ENCODE measurements at places on chromosomes 16 and 17. TPM values are rescaled to one million over a fixed set of nuclear protein-coding genes. Genes with fewer than 3 reads are reported as not detected.

GRCh38 chr16:73171380-73171779 is 123.5 kb upstream of the ZFHX3 start:
- peak overlapping the region; percentile 58 for H3K27ac ChIP-seq
- H3K4me1 ChIP-seq, result peaks cover 56% of the 10 kb centered on the region
- H3K27me3 ChIP-seq, result no peaks in the 10 kb centered on the region
- no peaks in the 10 kb centered on the region for H3K36me3 ChIP-seq
- H3K4me3 ChIP-seq, result peak overlapping the region; percentile 21
- DNase-seq, result no peak

GRCh38 chr16:78484509-78485058 is 385.1 kb downstream of the WWOX start:
- no peaks in the 10 kb centered on the region for H3K27me3 ChIP-seq
- peaks cover 5% of the 10 kb centered on the region for H3K4me1 ChIP-seq
- H3K4me3 ChIP-seq, result no peak overlapping the region
- H3K36me3 ChIP-seq, result no peaks in the 10 kb centered on the region
- DNase-seq, result no peak

The TBX2 gene
- 173 TPM for total RNA-seq

DNA sequence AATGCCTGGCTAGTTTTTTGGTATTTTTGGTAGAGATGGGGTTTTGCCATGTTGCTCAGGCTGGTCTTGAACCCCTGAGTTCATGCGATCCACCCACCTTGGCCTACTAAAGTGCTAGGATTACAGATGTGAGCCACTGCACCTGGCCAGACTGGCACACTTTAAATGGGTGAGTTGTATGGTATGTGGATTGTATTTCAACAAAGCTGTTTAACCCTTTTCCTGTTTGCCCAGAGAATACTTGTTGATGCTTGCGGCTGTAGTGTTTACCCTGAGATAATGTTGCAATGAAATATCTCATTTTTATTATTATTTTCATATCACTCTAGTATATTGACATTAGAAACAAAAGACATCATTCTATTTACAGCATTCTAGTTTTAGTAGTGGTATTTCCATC is 17.1 kb upstream of the TMEM94 start:
- H3K4me3 ChIP-seq, result no peak overlapping the region
- peaks cover 2% of the 10 kb centered on the region for H3K4me1 ChIP-seq
- no peaks in the 10 kb centered on the region for H3K36me3 ChIP-seq
- H3K27ac ChIP-seq, result no peak overlapping the region

DNA sequence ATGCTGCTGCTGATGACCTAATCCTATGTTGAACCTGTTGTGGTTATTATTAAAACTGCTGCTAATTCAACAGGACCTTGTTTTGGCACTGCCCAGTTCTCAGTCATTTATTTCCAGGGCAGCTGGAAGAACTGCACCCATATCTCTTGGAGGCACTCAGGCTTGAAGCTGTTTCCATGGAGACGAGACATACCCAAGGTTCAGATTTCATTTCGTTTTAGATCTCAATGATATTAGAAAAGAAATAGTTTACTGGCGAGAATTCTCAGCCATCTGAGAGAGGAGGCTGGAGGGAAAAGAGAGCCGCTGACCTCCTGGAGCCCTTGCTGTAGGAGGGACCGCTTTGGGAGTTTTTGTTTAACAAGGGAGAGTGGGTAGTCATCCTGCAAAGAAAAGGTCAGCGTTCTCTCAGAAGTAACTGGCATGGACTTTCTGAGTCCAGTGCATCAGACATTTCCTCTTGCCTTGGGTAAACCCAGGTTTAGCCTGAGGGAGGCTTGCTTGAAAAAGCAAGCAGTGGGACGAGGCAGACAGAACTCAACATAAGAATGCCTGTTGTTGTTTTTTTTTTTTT is 75.4 kb downstream of the YPEL2 start:
- peak overlapping the region; percentile 47 for H3K4me3 ChIP-seq
- no peaks in the 10 kb centered on the region for H3K27me3 ChIP-seq
- H3K27ac ChIP-seq, result peak overlapping the region; percentile 95
- H3K36me3 ChIP-seq, result peaks cover 10% of the 10 kb centered on the region
- peaks cover 26% of the 10 kb centered on the region for H3K4me1 ChIP-seq

The TMEM98 gene
- 206 TPM for total RNA-seq

The CRHR1 gene
- 0.36 TPM for total RNA-seq

- no peak overlapping the region for H3K4me3 ChIP-seq
- H3K27ac ChIP-seq, result no peak overlapping the region
- H3K27me3 ChIP-seq, result no peaks in the 10 kb centered on the region
- peaks cover 60% of the 10 kb centered on the region for H3K4me1 ChIP-seq
- H3K36me3 ChIP-seq, result no peaks in the 10 kb centered on the region
These were observed 22.6 kb upstream of the ITGA3 start for GRCh38 chr17:50033316-50033715.

DNA sequence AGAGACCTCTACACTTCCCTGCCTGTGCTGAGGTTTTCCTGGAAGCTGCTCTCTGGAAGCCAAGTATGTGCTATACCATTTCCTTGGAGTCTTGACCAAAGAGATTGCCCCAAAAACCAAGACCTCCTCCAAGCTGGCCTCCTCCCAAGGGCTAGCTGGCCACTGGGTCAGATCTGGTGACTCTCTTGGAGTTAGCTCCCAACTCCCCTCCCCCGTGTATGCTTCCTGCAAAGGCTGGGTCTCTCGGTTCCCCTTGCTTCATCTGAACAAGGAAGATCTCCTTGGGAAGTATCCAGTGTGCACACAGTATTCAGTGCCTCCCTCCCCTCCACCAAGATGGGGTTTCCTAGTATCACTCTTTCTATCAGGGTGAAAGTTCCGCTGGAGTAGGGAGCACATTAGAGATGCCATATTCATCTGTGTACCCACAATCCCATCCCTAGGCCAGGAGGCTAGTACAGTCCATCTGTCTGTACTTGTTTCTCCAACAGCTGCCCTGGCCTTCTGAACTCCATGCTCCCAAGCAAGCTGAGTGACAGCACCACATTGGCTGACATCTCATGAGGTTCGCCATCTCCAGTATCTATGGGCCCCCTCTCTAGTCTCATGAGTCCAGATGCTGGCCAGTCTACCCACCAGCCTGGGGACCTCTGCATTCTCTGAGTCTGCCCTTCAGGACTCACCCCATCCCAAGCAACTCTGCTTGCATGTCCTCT is 3.2 kb downstream of the GAS7 start:
- no peak for DNase-seq
- peaks cover 6% of the 10 kb centered on the region for H3K27me3 ChIP-seq
- peaks cover 14% of the 10 kb centered on the region for H3K4me1 ChIP-seq

The MYH1 gene
- not detected for total RNA-seq

DNA sequence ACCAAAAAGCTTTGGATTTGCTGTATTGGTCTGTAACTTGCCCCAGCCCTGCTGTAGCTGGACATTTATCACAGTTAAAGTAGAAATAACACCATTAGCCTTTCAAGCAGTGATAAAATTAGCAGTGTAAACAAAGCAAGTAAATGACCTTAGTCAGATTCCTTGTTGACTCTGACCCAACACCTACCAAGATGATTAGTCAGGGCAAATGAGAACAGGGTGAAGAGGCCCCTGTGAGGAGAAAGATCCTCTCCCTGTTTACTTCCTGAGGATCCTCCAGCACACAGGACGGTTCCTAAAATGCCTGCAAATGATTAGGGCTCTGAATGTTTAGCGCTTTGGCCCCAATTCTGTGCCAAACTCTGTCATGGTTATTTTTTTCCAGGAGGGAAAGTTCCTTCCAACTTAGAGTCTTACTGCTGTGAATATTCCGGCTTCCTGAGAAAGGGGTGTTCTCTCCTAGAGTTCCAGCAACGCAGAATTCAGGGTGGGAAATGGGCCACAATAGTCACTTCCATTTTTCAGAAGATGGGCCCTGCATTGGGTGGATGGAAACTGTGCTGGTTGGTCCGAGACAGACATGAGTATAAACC is 259.0 kb upstream of the MYOCD start:
- no peaks in the 10 kb centered on the region for H3K4me1 ChIP-seq
- no peak overlapping the region for H3K4me3 ChIP-seq
- DNase-seq, result no peak
- H3K36me3 ChIP-seq, result no peaks in the 10 kb centered on the region
- no peaks in the 10 kb centered on the region for H3K27me3 ChIP-seq

The RGS9 gene
- 9.9 TPM for total RNA-seq

DNA sequence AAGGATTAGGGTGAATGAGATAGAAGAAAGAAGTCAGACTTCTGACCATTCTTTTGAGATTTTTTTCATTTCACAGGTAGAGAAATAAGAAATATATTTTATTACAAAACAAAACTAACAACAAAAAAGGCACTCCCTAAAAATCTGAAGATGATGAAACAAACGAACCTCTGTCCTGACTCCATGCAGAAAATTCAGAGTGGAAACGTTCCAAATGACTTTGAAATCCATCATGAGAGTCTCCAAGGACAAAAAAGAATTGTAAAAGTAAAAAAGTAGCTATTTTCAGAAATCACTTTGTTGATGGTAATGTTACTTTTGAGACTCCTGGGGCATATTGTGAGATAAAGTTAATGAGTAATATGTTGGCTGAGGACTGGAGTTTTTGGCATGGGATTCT is 26.4 kb upstream of the MNT start:
- no peaks in the 10 kb centered on the region for H3K27me3 ChIP-seq
- peaks cover 23% of the 10 kb centered on the region for H3K36me3 ChIP-seq
- H3K4me1 ChIP-seq, result peaks cover 3% of the 10 kb centered on the region
- H3K27ac ChIP-seq, result no peak overlapping the region
- no peak overlapping the region for H3K4me3 ChIP-seq

DNA sequence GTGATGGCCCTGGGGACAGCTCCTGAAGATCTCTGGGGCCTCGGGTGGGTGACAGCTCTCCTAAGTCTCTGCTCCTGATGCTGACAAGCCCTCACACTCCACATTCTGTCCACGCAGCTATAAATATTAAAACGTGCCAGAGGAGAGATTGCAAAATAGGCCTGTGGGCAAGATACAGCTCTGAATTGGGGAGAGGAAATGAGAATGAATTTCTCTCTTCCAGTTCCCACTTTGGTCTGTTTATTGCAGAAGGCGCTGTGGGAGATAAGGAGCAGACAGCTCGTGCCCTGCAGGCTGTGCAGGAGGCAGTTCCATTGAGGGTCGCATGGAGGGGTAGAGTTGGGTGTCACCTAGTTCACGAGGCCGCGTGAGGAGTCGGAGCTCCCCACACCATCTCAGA is 87.5 kb upstream of the SDK2 start:
- H3K27me3 ChIP-seq, result peaks cover 67% of the 10 kb centered on the region
- no peak overlapping the region for H3K27ac ChIP-seq
- no peak overlapping the region for H3K4me3 ChIP-seq
- H3K36me3 ChIP-seq, result no peaks in the 10 kb centered on the region
- H3K4me1 ChIP-seq, result no peaks in the 10 kb centered on the region

DNA sequence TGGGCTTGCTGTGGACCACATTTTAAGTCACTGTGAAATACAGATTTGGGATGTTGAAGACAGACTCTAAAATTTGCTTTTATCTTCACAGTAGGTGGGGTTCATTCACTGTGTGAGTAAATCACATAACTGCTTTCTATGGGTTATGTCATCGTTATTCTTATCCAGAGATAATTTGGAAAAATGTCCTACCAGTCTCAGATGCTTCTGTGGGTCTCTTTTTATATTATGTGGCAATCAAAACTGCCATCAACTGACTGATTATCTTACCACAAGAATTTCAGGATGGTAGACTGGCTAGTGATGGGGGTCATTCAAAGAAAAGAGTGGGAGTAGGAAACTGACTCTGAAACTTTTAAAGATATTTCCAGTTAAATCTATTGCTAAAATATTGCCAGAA is 3.1 kb downstream of the HSBP1 start:
- DNase-seq, result no peak
- H3K36me3 ChIP-seq, result peaks cover 7% of the 10 kb centered on the region
- peak overlapping the region; percentile 60 for H3K27ac ChIP-seq
- peaks cover 2% of the 10 kb centered on the region for H3K27me3 ChIP-seq

The SERPINF2 gene
- total RNA-seq, result 0.44 TPM

DNA sequence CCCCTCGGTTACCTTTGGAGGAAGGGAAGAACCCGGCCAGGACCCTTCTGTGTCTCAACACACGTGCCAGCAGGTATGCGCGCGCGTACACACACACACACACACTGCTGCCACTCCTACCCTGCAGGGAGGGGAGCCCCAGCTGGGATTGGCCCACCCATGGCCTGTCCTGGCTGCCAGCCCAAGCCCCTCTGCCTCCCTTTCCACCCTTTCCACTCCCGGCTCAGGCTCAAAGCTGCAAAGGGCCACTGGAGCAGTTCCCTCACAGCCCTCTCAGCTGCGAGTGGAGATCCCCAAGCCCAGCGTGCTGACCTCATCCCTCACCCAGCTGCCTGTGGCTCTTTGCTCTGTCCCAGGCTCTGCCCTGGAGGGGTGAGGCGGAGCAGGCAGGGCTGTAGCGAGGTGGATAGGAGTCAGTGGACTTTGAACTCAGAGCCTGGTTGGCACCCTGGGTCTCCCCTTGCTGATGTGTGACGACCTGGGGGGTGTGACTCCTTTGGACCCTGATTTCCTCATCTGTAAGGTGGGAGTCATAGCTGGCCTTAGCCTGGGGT is 14.5 kb downstream of the KIF19 start:
- H3K27me3 ChIP-seq, result peaks cover 44% of the 10 kb centered on the region
- H3K4me1 ChIP-seq, result no peaks in the 10 kb centered on the region
- H3K27ac ChIP-seq, result no peak overlapping the region
- no peak for DNase-seq
- H3K4me3 ChIP-seq, result no peak overlapping the region

DNA sequence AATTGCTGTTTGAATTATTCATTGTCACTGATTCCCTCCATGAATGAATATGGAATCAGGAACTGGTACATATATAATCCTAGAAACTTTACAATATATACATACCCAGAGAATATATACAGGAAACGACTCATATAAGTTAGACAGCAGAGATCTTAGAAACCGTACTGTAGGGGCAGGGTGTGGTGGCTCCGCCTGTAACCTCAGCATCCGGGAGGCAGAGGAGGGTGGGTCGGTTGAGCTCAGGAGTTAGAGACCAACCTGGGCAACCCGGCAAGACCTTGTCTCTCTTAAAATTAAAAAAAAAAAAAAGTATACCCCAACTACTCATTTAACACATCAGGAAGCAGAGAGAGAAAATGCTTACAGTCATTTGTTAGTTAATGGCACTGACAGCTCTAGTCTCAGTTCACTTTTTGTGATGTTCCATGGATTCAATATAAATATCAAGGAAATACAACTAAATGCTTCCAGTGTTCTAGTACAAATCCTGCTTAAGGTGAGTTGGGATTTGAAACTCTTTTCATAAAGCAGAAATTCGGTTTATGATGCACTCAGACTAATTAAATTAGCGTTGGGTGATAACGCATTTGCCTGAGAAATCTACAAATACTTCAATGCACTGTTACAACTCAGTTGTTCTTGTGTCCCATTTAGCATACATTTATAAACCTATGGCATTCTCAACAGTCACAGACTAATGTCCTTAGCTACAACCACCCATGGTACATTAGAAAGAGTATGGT is 5.6 kb downstream of the GLG1 start:
- no peak overlapping the region for H3K4me3 ChIP-seq
- peaks cover 7% of the 10 kb centered on the region for H3K36me3 ChIP-seq
- H3K4me1 ChIP-seq, result peaks cover 38% of the 10 kb centered on the region
- no peak overlapping the region for H3K27ac ChIP-seq
